Brain microvascular endothelial cell (primary cell): ENCODE measurements at places on chromosomes 2 and 18.

DNA sequence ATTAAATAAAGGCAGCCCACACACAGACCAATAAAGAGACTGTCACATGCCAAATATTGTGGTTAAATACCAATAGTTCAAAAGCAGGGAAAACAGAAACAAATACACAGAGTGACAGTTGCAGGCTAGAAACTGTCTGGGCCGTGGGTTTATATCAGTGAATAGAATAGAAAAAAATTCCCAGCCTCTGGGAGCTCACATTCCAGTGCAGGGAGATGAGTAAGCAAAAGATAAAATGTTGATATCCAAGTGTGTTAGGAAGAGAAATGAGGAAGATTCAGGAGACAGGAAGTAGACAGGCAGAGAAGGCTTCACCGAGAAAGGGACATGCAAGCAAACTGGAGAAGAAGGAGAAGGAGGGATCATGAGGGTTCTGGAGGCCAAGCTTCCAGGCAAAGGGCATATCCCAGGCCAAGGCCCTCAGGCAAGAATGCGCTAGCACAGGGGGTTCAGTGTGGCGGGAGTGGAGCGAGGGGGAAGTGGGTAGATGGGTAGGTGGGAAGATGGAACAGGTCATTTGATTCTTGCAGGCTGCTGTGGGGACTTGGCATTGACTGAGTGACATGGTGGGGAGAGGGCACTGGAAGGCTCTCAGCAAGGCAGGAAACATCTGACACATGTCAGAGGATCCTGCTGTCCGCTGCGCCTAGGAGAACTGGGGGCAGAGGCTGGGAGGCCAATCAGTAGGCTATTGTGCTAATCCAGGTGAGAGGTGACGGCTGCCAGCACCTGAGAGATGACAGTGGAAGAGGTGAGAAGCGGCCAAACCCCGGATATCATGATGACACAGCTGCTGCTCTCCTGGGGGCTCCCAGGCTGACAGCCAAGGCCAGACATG, 89.2 kb downstream of the ZBTB7C start:
- peak; percentile 56 for DNase-seq

GRCh38 chr2:47039913-47040562, 115.1 kb downstream of the STPG4 start:
- no peak for DNase-seq

DNA sequence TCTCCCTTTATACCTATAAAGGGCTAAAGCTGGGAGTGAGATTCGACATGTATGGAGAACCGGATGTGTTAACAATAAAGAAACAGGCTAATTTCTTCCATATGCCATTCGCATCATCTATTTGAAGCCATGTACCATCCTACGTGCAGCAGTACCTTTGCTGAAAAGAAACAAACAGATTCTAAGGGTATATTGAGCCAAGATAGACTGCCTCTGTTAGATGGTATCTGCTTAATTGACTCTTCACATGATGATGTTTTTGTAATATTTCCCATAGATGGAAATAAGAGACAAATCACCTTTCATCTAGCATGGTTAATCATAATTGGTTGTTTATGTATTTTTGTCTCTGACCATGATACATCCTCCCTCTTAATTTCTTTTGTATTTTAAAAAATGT, 32.1 kb upstream of the PAX3 start:
- DNase-seq, result no peak

GRCh38 chr2:143160732-143161707, 31.8 kb downstream of the ARHGAP15 start:
- DNase-seq, result no peak

DNA sequence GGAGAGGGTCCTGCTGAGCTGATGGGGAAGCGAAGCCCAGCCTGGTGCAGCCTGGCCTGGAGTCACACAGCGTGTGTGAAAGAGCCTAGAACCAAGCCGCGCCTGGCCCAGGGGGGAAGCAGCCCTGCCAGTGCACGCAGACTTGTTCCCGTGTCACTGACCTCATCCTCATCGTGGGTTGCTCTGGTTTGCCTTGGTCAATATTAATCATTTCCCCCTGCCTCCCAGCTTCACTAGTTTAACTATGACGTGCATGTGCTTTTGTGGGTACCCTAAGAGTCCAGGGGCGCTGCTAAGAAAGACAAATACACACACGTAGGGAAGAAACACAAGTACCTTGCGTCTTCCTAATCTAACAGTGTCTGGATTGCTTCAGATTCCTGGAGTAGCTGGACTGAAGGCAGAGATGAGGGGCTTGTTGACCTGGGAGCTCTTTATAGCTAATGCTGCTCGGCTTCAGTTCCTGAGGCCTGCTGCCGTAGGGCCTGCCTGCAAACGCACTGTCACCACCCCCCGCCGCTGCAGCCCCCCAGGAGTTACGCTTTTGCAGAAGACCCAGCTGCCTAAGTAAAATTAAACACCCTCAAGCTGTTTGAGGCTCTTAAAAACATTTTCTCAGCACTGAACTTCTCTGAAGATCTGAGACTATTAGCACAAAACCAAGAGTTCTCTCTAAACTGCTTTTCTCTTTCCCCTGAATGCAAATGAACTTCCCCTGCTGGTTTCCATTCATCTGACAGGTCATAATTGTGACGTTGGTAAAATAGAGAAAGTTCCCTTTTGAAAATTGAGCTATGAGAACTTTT, 159.2 kb downstream of the FAM210A start:
- no peak for DNase-seq

DNA sequence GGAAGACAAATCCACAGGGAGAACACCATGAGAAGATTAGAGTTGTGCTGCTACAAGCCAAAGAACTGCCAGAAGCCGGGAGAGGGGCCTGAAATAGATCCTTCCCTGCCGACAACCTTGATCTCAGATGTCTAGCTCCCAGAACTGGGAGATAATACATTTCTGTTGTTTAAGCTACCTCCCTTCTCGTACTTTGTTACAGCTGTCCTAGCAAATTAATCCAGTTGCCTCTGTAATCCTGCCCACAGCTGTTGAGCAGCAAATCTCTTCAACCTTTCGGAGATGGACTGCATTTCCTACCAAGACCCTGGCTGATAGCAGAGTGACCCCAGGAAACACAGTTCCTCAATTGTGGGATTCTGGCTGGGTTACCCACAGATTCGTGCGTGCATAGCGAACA, 2.6 kb upstream of the TBC1D8 start:
- no peak for DNase-seq

DNA sequence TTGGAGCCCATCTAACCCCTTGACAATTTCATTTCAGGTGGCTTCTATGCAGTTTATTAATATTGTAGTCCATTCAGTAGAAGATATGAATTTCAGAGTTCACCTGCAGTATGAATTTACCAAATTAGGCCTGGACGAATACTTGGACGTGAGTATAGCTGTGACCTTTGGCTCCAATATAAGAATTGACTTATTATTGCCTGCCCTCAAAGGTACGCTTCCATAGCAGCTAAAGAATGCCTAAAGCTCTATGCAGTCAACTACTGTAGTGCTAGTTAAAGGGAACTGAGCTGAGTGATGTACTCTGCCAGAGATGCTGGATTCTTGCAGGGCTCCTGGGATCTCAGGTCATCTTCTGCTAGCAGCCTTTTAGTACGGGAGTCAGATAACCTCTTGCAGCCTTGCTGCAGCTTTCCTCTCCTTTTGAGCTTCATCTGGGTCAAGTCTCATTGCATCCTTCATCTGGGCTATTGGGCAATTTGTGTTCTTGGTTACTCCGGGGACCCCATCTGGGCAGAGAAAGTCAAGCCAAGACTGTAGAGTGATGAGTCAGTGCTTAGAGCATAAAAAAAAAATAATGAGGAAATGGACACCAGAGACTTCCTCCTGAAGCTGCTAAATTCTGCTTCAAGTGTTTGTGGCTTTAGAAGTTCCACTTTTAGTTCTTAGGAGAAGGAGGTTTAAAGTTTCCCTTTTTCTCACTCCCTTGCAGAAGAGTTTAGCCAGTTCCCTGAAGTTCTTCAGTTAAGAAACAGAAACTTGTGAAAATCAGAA, 105.6 kb downstream of the PRPF40A start:
- peak; percentile 63 for DNase-seq

- DNase-seq, result no peak
Observed at GRCh38 chr2:80258341-80258740, 46.2 kb downstream of the LRRTM1 start.

DNA sequence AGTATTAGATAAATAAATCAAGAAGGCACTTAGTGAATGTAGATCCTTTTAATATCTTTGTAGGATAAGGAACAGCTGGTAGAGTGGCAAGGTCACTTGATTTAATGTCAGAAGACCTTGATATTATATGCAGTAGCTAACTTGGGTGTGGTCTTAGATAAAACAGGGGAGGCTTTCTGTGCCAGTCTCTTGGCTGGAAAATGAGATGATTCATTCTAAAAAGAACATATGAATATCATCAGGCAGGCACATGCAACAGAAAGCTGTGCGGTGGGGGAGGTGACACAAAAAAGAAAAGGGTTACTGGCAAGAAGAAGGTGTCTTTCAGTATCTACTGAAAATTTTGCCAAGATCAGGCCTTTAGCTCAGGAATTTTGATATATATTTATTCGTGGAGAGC, 931.7 kb upstream of the CELF4 start:
- DNase-seq, result no peak

- no peak for DNase-seq
Observed at GRCh38 chr18:54529444-54529843, 61.6 kb upstream of the DYNAP start.

DNA sequence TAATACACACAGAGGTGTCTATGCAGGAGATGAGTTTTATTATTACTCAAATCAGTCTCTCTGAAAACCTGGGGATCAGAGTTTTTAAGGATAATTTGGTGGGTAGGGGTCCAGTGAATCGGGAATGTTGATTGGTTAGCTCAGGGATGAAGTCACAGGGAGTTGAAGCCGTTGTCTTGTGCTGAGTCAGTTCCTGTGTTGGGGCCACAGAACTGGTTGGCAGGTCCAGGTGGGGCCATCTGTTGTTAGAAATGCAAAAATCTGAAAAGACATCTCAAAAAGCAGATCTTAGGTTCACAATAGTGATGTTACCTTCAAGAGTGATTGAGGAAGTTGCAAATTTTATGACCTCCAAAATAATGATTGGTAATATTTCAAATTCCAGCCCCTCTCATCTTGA, 86.9 kb downstream of the VSNL1 start:
- DNase-seq, result no peak

DNA sequence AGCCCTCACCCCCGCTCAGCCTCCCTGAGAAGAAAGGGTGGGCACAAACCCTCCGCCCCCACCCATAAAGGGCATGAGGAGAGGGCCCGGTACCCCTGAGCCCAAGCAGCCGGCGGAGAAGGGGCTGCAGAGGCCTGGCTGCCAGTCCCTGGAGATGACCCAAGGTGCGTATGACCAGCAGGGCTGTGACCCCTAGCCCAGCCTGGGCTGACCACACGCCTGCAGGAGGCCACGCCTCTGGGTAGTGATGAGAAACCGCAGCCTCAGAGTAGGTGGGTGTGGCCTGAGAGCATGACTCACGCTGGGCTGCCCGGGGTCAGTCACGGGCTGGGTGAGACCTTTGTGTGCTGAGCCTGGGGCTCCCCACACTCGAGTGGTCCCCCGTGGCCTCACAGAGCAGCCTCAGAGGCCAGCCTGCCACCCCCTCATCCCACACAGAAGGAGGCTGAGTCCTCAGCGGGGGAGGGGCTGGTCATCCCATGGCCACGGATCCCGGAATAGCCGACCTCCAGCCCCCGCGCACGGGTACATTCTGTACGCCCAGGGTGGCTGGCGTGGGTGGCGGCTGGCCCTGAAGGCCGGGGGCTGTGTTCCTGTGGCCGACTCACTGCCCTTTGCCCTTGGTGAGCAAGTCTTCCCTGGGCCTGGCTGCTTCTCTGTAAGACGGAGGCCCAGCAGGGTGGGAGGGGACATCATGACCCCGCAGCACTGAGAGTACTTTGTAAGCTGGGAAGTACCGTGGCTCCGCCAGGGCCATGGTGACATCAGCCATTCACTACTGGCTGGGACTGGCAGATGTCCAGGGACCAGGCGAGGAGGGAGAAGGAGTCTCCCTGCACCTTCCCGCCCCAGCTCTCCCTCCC, 110.8 kb upstream of the OTOS start:
- peak; percentile 89 for DNase-seq

DNA sequence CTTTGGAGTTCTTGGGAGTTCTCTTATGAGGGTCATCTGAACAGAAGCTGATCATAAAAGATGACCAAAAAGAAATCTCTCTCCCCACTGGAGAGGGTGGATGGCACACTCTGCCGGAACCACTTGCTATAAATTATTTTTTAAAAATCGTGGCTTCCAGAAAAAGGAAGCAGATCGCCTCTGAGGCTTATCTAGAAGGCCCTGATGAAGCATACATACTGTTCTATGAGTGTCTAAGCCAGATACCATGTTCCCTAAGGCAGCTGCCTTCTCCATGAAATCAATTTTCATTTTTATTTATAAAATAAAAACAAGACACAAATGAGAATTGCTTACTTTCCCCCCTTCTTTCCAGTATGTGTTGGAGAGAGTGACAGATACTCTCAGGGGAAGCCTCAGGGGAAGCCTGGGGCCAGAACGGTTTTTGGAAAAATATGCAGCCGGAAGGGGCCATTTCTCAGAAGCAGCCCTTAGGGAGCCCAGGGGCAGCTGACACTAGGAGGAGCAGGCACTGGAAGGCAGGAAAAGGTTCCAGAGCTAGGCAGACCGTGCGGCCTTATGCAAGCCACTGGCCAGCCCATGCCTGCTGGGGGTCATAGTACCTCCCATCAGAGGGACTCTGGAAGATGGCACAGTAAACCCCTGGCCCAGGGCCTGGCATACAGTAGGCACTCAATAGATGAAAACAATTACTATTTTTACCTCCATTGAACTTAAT, 130.6 kb downstream of the CABLES1 start:
- no peak for DNase-seq

DNA sequence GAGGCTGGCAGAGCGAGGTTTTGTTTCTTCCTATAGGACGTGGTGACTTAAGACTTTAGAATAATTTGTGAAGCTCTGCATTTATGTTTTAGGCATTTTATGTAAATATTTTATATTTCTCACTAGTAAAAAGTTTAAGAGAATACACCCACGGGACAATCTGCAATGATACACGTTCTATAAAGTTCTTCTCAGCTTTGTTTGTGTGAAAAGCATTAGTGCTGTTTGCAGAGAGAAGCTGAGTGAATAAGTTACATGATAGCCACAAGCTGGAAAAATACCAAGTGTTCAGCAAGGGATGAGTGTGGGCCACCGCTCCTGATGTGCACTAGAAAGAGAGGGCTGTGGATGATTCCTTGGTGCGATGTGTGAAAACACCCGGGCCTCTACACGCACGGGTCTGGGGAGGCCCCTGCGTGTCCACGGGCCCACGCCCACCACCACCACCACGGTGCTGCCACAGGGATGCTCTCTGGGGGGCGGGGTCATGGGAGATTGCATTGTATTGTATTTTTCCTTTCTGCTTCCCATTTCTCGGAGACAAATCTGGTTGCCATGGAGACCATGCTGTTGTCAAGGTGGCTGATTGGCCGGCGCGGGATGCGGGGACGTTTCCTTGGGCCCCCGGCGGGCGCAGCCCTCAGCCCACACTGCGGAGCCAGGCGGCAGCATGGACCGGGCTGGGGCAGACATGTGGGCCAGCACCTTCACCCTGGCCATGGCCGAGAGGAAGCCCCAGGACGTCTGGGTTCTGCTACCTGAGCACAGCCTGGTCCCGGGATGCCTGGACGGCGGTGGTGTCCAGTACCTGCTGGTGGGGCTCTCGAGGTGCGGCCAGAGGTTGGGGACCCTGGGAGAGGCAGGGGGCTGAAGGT, at the start of gene RTP5:
TSS of gene RTP5 (plus strand) at position 643 of the 875 bp plus-strand sequence. CDS start at position 671, 28 bp downstream.
- no peak for DNase-seq
